GM12865 (cell line): ENCODE measurements at places on chromosomes 12 and 14.

DNA sequence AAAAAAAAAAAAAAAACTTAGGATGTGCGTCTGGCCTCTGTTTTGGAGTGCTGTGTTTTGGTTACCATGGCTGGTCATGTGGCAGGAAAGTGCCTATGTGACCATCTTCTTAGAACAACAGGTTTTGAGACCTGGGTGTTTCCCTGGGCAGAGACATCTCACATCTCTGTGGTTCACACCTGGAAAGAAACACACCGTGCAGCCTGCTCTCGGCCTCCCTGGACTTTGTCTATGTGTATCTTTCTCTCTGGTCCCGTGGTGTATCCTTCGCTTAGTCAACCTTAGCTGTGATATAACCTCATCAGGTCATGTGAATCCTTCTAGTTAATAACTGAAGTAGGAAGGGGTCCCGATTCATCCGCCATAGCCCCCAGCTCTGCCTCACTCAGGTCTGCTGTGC is 22.6 kb downstream of the ACADS start:
- DNase-seq: no peak

- no peak for DNase-seq
Observed at GRCh38 chr14:51041108-51041531, 53.8 kb downstream of the TRIM9 start.

GRCh38 chr14:100400115-100400514 is 77.0 kb downstream of the SLC25A47 start:
- no peak for DNase-seq

- DNase-seq: no peak
Observed at GRCh38 chr14:30132196-30132595, 204.5 kb upstream of the PRKD1 start.

- no peak for DNase-seq
Observed at GRCh38 chr14:89134640-89135039, 282.4 kb downstream of the FOXN3 start.

DNA sequence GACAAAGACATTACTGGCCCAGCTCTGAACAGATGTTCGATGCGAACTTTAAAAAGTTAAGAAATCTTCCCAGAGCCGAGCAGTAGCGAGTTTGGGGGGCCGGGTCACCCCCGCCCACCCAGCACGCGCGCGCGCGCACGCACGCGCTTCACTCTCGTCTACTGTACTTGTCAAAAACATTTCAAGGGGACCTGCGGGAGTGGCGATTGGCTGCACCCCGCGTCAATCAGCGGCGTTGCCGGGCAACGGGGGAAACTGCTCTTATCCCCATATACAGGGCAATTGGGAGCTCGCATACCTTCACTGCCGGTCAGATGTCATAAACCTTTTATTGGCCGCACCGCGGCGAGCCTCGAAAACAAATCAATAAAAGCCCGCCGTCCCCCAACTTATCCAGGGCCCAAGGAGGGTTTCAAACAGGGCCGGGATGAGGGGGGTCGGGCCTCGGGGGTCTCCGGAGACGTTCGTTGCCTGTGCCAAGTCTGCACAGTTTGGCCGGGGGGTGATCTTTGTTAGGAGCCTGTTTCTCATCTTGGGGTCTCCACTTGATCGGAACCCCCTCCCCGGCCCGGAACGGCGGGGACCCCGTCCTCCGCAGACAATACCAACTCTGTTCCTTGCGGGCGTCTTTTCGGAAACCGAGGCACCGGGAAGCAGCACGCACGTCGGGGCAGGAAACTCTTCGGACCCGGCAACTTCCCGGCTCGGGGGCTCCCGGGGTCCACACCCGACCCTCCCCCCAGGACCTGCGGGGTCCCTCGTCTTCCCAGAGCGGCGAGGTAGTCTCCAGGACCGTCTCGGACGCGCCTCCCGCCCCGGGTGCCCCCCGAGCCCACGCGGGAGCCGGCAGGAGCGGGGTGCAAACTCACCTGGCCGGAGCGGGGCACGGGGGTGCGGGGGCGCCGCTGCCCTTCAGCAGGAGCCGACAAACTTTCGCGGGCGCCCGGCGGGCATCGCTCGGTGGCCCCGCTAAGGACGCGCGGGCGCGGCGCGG is 734 bp downstream of the FOXN3 start:
- DNase-seq: peak; percentile 99

DNA sequence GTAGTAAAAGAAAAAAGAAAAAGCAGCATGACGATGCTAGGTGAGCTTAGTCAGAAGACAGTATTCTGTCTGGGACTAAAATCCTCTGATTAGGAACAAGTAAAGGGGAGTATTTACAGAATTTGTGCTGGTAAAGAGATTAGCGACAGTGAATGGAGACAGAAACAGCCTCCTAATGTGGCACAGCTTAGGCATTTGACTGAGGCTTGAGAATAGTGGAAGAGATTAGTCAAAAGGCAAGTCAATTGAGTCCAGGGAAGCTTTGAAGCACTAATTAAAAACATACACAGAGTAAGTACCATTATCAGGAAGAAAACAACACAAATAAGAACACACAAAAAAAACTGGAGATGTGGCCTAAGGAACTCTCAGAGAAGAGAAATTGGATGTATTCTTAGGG is 131.9 kb upstream of the CLEC14A start:
- no peak for DNase-seq

DNA sequence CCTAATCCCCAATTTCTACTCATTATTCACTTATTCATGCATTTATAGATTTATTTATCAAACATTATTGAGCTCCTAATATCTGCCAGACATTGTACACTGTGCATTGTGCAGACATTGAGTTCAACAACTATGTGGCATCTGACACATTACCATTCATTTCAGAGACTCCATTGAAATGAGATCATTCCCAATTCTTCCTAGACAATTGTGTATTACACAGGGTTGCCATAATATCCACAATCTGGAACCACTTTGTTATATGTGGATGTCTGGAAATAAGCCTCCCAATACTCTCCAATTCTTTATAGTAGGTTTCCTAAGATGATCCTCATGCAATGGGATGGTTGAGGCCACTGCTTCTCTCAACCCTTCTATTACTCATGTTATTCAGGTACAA is 165.0 kb downstream of the OTOGL start:
- DNase-seq: no peak

GRCh38 chr12:22598763-22599161 is 26.2 kb upstream of the ETNK1 start:
- no peak for DNase-seq

DNA sequence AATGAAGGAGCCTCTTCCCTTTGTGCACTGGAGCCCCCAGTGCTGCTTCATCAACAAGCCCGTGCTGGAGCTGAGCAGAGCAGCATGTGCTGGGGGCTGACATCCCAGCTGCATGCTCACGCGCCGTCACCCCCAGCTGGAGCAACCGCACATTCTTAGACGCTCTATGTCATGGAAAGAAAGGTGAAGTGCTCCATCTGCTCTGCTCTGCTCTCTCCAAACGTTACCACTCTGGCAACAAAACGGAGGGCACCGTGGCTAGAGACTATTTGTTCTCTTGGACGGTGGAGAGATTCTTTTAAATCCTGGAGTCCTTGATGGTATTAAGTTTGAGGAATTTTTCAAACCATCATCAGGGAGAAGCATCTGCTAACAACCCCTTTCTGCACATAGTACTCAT is 208.4 kb downstream of the C12orf75 start:
- DNase-seq: no peak

DNA sequence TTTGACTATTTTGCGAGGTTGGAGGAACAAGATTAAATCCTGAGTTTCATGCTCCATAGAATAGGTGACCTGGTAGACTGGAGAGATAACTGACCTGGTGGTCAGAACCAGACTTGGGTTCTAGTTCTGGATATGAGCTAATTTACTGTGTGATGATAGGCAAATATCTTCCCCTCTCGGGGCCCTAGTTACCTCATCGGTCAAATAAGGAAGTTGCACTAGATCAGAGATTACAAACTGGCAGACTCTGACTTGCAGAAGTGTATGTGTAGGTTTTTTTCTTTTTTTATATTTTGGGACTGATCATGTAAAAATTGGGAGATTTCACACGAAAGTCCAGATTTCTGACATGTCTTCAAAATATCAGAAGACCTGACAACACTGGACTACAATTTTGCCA is 37.0 kb downstream of the RPH3A start:
- DNase-seq: no peak

GRCh38 chr14:52949711-52950409 is 990 bp downstream of the FERMT2 start:
- DNase-seq: no peak

DNA sequence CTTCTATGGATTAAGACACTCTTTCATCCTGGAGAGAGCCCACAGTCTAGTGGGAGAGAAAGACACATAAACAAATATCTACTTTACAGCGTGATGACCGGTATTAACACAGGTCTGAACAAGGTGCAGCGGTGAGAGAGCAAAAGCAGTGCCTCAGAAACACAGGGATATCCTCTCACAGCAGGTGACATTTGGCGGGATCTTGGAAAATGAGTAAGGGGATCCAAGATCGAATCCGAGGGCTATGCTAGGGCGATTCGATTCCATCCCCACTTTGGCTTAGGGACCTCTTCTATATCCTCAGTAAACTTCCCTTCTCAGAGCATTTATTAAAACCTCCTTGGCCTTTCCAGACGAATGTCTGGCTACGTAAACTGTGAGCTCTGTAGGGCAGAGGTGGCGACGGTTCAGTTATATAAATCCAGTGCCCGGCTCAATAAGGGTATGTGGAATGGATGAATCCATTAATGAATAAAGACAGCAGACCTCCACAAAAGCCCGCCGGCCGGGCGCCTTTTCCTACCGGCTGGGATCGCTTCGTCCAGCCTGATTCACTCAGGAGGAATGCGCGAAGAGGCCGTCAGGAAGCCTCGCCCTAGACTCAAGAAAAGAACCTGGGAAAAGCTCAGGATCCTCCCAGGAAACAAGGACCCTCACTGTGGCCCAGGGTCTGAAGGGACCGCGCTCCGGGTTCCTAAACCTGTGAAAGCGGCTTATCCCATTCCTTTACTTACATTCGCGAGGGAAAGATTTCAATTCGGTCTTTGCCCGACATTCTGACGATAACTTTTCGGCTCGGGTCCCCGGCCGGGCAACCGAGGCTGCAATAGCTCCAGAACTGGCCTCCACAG is 455 bp downstream of the ATP6V1D start:
- peak; percentile 3 for DNase-seq

DNA sequence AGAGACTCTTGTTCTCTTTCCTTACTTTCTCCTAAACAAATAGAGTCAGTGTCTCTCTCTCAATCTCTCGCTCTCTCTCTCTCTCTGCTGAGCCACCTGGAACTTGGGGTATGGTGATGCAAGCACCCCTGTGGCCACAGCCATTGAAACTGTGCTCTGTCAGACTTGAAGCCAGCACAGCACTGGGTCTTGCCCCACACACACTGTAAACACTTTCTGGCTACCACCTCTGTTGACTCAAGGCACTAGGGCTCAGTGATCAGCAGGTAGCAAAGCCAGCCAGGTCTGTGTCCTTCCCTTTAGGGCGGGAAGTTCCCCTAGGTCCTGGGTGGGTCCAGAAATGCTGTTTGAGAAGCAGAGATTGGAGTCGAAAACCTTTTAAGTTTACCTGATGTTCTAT is 125.9 kb upstream of the GARIN6 start:
- peak; percentile 5 for DNase-seq

- no peak for DNase-seq
Observed at GRCh38 chr14:42535397-42535796, 928.7 kb downstream of the LRFN5 start.

DNA sequence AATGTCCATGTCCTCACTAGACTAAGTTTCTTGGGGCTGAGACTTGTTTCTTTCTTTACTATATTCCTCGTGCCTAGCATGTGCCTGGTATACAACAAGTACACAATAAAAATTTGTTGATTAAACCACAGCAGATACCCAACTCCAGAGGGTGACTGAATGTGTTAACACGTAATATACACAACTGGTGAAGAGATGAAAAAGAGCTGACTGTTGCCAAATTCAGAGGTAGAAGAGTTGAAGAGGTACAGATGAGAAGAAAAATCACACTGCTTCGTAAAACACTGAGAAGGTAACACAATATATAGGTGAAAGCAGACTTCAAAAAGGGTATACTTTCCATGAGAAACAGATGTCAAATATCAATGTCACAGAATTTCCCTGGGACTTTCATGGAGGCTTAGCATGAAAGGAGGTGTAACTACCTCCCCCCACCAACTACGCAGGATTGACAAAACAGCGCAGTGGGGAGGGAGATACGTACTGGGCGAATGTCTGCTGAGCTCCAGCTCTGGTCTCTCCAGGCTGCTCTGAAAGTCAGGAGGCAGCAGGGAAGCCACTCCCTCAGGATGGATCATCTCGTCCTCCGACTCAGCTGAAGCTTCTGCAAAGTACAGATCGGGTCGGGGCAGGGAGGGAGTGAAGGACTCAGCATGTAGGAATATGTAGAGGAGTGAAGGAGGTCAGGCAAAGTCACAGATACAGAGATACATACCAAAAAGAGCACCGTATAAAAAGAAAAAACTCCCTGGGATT is 5.3 kb downstream of the ACIN1 start:
- DNase-seq: no peak

DNA sequence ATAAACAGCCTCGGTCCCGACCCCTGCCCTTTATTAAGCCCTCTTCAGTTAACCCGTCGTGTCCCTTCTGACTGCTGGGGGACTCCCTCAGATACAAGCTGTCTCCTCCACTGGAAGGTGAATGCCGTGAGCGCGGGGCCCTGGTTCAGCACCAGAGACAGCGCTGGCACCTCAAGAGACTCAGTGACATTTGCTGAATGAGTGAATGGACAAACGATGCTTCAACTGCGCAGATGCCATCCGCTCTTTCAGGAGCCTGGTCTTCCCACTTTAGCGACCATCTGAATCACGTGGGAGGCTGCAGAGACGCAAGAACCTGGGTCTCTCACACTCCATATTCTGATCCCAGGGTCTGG is 92.6 kb upstream of the SFSWAP start:
- no peak for DNase-seq

- DNase-seq: no peak
Observed at GRCh38 chr12:78209846-78210505, 379.3 kb downstream of the NAV3 start.

- DNase-seq: no peak
Observed at GRCh38 chr12:131208425-131208824, 254.7 kb downstream of the ADGRD1 start.

DNA sequence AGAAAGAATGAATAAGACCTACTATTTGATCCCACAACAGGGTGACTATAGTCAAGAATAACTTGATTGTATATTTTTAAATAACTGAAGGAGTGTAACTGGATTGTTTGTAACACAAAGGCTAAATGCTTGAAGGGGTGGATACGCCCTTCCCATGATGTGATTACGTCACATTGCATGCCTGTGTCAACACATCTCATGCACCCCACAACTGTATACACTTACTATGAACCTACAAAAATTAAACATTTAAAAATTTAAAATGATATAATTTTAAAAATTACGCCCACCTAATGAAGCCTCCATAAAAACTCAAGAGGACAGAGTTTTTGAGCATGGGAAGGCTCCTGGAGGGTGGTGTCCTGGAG is 94.5 kb downstream of the SCARB1 start:
- DNase-seq: no peak

- DNase-seq: peak; percentile 72
Observed at GRCh38 chr14:22653012-22653621, 9.0 kb upstream of the OR6J1 start.
